ENCODE measurements at places on chromosomes 1 and 21. TPM values are rescaled to one million over a fixed set of nuclear protein-coding genes. Genes with fewer than 3 reads are reported as not detected.

GRCh38 chr1:199279872-199280645 is 641.2 kb downstream of the PTPRC start:
- DNase-seq = peak; percentile 27

The TNFRSF4 gene
- not detected for total RNA-seq

The IFI44 gene
- 1.3 TPM for total RNA-seq

DNA sequence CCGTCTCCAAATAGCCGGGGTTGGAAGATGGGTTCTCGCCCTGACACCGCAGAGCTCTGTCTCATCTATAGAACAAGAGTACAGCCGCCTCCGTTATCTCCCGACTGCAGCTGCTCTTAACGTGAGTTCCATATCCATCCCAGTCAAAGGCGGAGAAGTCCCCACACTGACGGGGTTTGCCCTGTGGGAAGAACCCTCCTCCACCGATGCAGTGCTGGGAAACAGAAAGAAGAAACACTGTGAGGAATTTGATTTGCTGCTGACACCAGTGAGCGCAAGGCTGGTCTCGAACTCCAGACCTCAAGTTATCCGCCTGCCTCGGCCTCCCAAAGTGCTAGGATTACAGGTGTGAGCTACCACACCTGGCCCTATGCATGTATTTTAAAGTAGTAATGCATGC is 9.5 kb downstream of the ITLN2 start:
- no peak for DNase-seq

- no peak for DNase-seq
Observed at GRCh38 chr21:35204850-35205541, 155.9 kb upstream of the RUNX1 start.

GRCh38 chr1:117169871-117170596 is 40.7 kb downstream of the VTCN1 start:
- DNase-seq = no peak

GRCh38 chr1:226425004-226425378 is 17.1 kb upstream of the PARP1 start:
- DNase-seq = no peak

- DNase-seq = no peak
Observed at GRCh38 chr21:44291936-44292811, 6.5 kb downstream of the AIRE start.

- no peak for DNase-seq
Observed at GRCh38 chr1:26153966-26154532, 4.8 kb upstream of the FAM110D start.

DNA sequence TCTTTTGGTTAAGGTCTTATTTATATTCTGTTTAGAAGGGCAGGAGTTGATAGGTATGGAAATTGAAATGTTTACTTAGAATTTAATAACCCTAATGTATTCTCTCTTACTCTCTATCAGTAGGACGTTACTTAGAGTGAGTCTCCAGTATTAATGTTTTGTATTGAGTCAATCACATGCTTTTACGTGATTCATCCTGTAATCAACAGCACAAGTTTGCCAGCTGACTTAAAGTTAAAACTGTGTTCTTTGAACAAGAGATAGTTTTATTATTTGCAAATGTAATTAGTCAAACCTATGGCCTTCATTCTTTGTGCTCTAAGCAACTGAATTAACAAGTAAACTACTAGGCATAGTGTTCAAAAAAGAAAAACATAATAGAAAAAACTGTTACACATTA is 57.3 kb downstream of the PKN2 start:
- DNase-seq = peak; percentile 49

- no peak for DNase-seq
Observed at GRCh38 chr1:8358897-8359616, 41.1 kb downstream of the SLC45A1 start.

DNA sequence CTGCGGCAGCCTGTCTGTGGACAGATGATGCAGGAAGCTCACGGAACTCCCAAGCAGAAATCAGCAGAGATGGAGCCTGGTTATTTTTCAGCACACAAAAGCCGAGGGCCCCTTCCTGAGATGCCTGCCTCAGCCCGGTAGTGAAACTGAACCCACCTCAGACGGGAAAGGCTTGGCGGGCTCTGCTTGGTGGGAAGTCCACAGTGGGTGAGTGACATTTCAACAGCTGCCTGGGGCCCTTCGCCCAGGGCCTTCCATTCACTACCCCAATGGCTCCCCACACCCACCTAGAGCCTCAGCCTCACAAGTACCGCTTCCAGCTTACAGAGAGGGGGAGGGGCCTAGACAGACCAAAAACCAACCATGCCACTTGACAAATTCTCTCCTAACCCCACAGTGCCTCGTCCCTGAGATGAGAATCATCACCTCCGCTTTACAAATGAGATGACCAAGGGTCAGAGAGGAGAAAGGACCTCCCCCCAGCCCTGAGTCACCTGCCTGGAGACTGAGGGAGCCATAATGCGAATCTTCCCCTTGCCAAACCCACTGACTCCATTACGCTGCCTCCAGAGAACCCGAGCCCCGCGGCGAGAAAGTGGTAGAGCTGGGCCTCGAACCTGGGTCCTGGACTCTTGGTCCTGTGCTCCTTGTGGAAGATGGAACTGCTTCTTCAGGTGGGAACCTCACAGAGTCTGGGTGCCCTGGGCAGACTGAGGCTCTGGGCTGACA is 3.4 kb upstream of the ECE1 start:
- DNase-seq = no peak

DNA sequence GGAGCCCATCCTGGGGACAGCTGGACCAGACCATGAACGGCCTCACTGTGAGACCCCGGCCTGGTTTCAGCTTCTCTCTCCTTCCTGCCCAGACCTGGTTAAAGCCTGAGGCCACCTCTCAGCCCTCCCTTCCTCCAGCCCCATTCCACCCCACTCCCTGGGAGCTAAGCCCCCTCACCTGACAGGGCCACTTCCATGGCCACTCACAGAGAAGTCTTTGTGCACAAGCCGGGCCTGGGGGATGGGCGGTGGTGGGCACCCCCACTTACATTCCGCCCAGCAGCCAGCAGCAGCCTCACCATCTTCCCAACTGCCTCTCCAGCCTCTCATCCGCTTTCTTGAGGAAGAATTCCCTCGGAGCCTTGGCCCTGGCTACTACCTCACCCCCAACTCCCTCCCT is 40.4 kb downstream of the RHBG start:
- DNase-seq = no peak

GRCh38 chr1:115807723-115808122 is 33.2 kb downstream of the NHLH2 start:
- DNase-seq = peak; percentile 71

DNA sequence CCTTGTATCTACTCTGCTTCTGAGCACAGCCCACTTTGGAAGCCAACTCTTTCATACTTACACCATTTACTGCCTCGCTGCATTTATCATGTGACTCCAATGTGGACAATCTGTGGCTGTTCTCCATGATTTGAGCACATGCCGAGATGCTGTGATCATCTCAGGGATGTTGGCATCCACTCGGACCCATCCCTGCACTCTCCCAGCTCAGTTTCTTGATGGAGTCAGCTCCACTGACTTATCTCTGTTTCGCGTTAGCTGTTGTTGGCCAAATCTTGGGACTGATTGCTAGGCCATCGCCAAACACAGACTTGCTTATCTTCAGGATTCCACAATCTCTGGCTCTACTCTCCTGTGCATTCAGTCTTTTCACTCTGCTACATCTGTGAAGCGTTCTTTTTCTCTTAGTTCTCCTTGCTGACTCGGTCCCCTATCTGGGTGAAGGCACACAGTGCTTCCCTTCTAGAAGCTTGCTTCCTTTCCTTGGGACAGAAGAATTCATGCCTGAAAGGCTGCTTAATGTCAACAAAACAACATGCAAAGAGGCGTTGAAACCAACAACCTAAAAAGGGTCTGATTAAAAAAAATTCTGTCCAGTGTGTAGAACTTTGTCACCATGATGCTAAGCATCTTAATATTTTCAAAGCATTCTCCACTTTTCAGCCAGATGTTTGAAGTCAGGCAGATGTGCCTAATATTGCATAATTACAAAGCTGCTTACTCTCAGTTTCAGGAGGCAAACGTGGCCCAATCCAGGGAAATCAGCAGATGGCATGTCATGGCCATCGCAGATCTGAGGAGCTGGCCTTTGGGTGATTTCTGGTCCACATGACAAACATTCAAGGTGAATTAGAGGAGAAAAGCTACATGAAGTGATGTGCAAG is 120.7 kb downstream of the NGF start:
- no peak for DNase-seq

DNA sequence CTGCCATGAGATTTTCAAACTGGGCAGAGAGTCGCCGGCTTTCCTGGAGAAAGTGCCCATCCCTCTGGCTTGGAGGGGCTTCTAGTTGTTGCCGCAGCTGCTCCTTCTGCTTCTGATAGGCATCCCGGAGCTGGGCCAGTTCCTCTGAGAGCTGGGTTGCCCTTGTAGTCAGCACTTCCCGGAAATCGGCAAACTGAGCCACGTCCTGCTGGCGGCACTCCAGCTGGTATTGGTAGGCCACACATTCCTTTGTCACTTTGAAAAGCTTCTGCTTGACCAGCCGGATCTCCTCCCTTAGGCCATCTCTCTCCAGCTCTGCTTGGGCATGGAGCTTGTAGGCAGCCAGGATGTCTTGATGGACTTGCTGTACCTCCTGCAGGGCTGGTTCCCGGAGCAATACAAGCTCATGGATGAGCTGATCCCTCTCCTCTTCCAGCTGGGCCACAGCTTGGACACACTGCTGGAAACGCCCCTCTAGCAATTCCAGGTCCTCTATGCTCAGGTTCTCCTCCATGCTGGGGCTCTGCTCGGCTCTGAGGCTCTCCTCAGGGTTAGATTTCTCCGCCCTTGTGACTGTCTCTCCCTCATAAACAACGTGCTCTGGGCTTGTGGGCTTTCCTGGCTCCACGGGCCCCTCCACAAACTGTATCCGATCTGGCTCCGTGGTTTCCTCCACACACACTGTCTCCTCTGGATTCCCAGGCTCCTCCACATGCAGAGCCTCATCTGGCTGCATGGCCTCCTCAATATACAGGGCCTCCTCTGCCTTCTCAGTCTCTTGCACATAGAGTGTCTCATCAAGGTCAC is 7.3 kb downstream of the SYNC start:
- peak; percentile 6 for DNase-seq

The HPCAL4 gene
- not detected for total RNA-seq

The FBXO28 gene
- 49.4 TPM for total RNA-seq

GRCh38 chr21:39313042-39313570 is 326 bp downstream of the BRWD1 start:
- DNase-seq = no peak

The KRTAP10-7 gene
- not detected for total RNA-seq

The SPATA45 gene
- not detected for total RNA-seq

The F5 gene
- total RNA-seq = not detected

The PRR9 gene
- total RNA-seq = 0.24 TPM

DNA sequence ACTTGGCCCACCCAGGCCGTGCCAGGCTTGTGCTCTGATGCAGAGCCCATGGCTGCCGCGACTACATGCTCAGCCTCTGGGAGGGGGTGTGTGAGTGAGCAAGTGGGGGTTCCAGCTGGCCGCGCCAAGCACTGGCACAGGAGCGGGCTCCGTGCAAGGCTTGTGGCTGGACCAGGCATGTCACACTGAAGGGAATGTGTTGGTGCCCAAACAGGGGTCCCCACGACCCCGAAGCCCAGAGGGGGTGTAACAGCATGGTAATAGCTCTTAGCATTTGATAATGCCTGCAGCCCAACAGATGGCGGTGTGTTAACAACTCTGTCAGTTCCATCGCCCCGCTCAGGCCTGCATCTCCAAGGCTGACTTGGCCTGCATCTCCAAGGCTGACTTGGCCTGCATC is 38.3 kb upstream of the CD46 start:
- DNase-seq = no peak

The NUDT4B gene
- total RNA-seq = 33.5 TPM

- DNase-seq = peak; percentile 77
Observed at GRCh38 chr1:46152016-46152415, 19.6 kb upstream of the PIK3R3 start.

DNA sequence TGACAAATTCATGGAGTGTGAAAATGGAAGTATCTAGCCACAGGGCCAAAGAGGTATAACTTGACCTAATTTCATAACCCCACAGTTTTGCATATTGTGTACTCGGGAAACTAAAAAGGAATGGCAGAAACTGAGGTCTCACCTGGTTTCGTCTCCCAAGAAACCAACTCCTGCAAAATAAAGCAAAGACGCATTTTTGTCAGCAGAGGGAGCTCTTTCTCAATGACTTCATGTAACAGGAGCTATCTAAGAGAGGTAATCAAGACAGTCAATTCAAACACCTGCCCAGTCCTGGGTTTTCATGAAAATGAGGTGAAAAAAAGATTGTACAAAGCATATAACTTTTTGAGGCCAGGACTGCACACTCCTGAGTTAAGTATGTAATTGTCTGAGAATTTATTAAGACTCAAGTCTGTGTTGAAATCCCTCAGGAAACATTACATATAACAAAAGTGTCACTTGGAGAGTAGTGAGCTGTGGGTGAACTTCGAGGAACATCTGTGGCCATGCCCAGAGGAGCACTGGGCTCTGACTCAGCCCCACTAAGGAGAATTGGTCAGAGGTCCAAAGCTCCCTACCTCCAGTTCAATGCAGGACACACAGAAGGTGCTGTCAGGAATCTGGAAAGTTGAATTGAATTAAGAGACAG is 17.6 kb downstream of the FCRL4 start:
- DNase-seq = peak; percentile 58

The PLCH2 gene
- total RNA-seq = 113 TPM

The EBNA1BP2 gene
- 56.5 TPM for total RNA-seq

The ASTN1 gene
- total RNA-seq = not detected

The ACOT11 gene
- 6.3 TPM for total RNA-seq

The PALMD gene
- total RNA-seq = 36.7 TPM

The CATSPERE gene
- 1.2 TPM for total RNA-seq

The NR5A2 gene
- not detected for total RNA-seq

The TP73 gene
- 2.5 TPM for total RNA-seq

- DNase-seq = no peak
Observed at GRCh38 chr1:109412551-109412950, 13.7 kb downstream of the PSMA5 start.

The LCE2B gene
- not detected for total RNA-seq

- peak; percentile 66 for DNase-seq
Observed at GRCh38 chr21:42002421-42002958, 7.7 kb downstream of the ZBTB21 start.

DNA sequence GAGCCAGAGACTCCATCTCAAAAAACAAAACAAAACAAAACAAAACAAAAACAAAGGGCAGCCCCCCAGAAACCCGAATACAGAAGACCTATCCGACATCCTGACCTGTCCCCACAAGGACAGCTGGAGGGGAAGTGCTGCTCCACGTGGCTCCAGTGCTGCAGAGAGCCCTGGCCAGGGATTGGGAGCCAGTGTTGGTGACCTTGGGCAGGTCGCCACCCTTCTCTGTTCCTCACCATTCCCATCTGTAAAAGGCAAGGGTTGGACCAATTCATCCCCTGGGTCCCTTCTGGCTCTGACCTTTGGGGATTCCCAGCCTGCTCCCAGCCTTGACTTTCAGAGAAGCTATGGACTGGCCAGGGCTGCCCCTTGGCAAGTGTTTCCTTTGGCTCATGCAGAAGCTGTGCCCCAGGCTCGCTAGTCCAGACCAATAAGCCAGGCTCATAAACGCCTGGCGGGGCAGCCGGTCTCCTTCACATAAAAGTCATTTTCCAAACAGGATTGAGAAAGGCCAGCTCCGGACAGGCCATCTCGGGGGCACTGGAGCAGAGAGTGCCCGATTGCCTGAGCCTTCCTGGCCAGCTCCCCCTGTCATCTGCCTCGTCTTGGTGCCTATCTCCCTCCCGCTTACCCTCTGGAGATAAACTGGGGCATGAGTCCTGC is 20.0 kb upstream of the PADI1 start:
- DNase-seq = no peak

The KDF1 gene
- 15.2 TPM for total RNA-seq

The TMEM82 gene
- total RNA-seq = not detected

GRCh38 chr1:2623571-2624337 is 9.1 kb downstream of the MMEL1 start:
- no peak for DNase-seq

Data from mammary epithelial cell (primary cell).